ENCODE measurements at places on chromosomes 3 and 15.

GRCh38 chr3:192794216-192794615 is 66.9 kb upstream of the FGF12 start:
- DNase-seq, result no peak

GRCh38 chr15:24862726-24863521 is 91.9 kb upstream of the SNRPN start:
- DNase-seq, result no peak

DNA sequence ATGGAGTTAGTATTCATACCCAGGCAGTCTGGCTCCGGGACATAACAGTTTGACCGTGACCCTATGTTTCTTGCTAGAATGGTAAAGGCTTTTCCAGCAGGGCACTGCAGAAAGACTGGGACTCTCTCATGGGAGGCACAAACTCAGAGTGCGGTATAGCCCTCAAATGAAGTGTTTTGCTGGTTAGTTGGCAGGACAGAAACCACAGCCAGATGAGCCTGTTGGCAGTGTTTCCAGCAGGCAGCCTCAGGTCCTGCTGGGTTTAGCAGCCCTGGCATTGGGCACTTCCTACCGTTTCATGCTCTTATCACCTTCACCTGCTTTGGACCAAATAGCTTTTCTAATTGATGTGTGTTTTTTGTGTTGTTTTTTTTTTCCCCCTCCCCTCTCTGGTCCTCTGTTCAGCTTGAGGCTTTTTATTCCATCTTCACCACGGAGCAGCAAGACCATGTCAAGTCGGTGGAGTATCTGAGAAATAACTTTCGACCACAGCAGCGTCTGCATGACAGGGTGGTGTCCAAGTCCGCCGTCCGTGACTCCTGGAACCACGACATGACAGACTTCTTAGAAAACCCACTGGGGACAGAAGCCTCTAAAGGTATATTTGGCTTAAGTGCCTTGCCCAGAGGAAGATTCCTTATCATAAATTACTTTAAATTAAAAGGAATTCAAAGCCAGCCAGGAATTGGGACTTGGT is 205.6 kb downstream of the FEZF2 start:
- no peak for DNase-seq

DNA sequence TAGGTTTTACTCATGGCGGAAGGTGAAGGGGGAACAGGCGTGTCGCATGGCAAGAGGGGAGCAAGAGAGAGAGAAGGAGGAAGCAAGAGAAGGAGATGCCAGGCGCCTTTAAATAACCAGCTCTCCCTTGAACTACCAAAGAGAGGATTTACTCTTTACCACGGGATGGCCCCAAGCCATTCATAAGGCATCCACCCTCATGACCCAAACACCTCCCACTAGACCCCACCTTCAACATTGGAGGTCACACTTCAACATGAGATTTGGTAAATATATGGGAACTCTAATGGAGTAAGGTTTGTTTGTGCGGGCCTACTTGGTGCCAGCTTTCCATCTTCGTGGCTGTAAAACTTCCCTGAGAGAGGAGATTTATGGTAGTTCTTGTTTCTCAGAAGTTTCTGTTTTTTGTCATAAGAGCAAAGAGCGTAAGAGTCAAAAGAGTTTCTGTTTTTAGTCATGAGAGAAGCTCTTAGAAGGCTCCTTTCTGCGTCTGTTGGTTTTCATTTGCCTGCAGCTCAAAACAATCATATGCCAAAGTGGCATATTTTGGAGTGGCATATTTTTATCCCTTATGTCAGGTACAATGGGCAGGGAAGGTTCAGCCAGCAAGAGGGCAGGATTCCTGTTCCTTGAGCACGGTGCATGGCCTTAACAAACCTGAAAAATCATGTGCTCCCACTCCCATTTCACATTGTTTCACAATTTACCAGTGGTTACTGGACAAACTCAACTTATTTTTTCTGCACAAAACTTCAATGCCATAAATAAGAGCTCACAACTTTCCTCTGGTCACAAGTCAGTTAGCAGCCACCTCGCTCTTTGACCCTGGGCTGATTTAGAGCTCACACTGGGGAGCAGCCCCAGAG is 12.5 kb downstream of the PML start:
- DNase-seq, result no peak

- no peak for DNase-seq
Measured at GRCh38 chr15:27679731-27680471, 419.2 kb downstream of the OCA2 start.

DNA sequence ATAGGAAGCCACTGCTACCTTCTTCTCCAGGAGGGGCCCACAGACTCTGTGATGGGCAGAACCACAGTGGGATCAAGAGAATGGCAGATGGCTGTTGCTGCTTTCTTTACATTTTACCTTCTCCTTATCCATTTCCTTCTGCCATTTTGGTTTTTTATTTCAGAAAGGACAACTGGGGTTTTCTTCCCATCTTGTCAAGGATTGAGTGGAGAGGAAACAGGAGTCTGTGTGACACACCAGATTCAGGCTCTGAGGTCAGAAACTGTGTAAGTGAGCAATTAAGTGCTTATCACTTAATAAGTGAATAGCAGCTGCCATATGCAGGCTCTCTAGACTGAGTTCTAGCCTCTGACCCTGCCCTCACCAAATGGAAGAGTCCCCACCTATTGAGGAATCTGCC is 47.3 kb downstream of the ITGB5 start:
- DNase-seq, result no peak

DNA sequence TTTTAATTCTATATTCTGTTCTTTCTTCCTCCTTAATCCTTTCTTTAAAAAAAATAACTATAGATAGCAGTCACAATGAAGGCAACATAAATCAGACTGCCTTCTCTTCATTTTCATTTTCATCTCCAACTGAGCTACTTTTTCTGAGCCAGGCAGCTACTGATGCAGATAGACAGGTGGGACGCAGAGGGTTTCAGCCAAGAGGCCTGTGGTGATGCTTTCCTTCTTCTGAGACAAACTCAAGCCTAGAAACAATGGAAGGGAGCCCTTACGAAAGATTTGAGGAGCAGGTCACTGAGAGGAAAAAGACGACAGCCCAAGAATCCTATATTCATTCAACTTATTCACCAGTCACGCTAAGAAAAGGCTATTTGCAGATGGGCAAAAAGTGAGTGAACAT is 220.0 kb upstream of the MLF1 start:
- DNase-seq, result no peak

GRCh38 chr15:72784456-72784876 is 908 bp upstream of the ADPGK start:
- DNase-seq, result no peak

- no peak for DNase-seq
Measured at GRCh38 chr3:13234666-13235065, 161.4 kb upstream of the IQSEC1 start.

- no peak for DNase-seq
Measured at GRCh38 chr3:123439806-123440580, 8.9 kb downstream of the ADCY5 start.

DNA sequence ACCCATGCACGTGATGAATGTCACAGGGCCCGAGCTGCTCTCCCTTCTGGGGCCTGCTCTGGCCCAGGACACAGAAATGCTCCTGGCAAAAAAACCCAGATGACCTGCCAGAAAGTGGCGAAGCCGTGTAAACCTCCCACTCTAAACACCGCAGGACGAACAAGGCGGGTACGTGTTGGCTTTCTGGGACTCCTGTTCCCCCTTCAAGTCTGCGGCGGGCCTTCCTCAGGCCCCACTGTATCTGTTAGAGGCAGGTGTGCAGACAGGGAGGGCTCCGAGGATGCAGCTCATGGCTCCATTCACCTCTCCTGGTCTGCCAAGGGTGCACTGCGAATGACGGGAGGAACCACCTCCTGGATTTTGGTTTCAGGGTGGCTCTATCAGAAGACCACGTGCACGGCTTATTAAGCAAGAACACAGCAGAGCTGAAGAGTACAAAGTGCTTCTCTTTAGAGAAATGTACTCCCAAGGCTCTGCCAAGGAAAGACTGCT is 173.8 kb downstream of the ADAMTS17 start:
- no peak for DNase-seq

Measured in dermis blood vessel endothelial cell (primary cell).